ENCODE measurements at places on chromosomes 4 and X.

DNA sequence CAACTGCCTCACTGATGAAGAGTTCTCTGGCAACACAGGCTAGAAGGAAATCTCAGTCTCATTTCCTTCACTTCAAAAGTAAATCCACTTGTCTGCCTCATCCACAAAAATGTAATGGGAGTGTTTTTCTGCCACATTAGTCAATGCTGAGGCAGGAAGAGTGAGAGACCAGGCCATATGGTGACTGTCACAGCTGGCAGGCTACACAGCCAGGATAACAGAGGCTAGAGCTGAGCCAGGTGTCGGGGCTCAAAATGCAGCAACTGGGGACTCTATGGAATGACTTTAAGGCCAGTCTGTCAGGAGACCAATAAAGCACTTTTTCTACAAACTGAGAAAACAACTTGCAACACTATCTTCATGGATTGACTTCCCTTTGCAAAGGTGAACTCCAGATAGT lies 204.2 kb downstream of the GPC3 start:
- no peak for DNase-seq

GRCh38 chr4:138833974-138834373 lies 181.6 kb upstream of the NOCT start:
- no peak for DNase-seq

DNA sequence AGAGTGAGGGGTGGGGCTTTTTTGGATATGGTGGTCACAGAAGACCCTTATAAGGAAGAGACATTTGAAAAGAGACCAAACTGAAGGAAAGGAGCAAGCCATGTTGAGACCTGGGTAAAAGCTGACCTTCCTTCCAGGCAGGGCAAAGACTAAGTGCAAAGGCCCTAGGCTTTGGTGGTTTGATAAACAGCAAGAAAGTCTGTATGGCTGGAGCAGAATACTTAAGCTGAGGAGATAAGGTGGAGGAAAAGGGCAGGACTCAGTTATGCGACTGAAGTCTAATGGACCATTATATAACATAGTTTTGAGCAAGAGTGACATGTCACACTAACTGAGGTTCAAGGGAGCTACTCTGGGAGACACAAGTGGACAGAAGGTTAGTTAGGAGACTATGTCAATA lies 20.0 kb downstream of the SH3RF1 start:
- no peak for DNase-seq

- DNase-seq = no peak
Measured at GRCh38 chrX:67351411-67351810, 192.4 kb upstream of the AR start.

- no peak for DNase-seq
Measured at GRCh38 chr4:183202523-183202922, 103.5 kb downstream of the WWC2 start.

- no peak for DNase-seq
Measured at GRCh38 chr4:78297116-78297800, 240.1 kb downstream of the FRAS1 start.

GRCh38 chr4:32163125-32163524 lies 1443.0 kb downstream of the PCDH7 start:
- DNase-seq = no peak

DNA sequence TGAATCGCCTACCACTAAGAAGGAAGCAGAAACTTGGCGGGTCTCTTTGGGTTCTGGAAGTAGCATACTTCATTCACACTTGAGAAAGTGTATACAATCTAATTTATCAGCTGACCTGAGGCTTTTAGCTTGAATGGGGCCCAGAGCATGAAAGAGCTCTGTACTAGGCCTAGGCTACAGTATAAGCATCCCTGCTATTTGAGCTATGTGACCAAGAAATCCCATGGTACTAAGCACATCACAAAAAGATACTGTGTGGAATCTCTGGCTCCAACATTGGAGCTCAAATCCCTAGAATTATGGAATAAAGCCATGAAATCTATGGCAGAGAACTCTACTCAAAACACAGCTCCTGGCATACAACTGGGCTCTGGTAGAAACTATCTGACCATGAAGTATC lies 43.9 kb upstream of the CCDC149 start:
- no peak for DNase-seq

DNA sequence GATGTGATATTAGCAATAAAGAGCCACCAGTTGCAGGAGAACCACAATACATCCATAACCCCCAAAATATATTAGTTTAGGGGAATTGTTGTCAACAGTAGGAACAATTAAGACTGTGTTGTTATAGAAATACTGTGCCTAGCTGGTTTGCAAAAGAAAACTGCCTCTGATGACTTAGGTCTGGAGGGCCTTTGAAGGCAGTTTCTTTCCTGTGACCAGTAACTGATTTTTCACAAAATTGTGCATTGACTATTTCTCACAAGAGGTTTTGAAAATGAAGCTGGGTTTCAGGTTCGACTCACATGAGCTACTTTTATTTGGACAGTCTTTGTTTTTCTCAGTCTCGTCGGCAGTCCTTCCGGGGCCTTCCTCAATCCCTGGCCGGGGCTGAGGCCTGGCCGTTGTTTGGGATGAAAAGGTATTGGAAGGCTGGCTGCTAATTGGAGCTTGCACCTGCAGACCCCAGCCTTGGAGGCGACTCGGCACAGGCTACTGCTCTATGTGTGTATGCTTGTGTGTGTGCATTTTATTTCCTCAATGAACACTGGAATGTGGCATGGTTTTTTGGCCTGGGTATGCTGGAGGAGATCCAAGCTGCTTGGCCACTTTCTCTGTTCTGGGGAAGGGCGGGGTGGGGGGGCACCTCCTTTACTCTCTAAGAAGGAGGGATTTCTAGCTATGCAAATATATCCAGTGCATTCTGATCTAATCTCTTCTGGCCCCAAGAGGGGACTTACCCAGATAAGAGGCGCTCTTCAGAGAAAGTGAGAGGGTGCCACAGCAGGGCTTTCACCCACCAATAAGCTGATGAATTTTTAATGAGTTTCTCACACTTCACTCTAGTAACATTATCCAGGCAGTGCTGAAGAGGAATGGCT lies 49.5 kb upstream of the LNX1 start:
- no peak for DNase-seq

GRCh38 chr4:189311251-189311650 lies 629.4 kb upstream of the FRG1 start:
- no peak for DNase-seq

- peak; percentile 55 for DNase-seq
Measured at GRCh38 chrX:64205735-64206501, 410 bp upstream of the AMER1 start.

- DNase-seq = no peak
Measured at GRCh38 chrX:150857453-150857852, 41.0 kb downstream of the CD99L2 start.

DNA sequence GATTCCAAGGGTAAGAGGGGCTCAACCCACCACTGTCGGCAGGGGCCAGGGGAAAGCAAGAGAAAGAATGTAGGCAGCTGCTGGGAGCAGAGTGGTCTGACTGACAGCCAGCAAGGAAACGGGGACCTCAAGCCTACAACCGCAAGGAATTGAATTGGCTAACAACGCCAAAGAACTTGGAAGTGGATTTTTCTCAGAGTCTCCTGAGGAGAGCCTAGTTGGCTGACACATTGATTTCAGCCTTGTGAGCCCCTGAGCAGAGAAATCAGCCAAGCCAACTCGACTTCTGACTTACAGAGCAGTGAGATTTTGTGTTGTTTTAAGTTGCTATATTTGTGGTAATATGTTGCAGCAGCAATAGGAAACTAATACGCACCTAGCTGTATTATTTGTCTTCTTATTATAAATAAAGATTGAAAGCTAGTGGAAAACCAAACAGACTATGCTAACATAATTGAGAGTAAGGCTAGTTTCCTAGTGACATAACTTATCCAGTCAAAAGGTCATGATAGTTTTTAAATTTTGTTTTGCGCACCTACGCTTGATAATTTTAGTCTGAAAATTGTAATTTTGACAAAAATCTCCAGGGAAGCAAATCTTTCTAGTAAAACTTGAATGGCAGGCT lies 145.8 kb upstream of the HCCS start:
- no peak for DNase-seq

DNA sequence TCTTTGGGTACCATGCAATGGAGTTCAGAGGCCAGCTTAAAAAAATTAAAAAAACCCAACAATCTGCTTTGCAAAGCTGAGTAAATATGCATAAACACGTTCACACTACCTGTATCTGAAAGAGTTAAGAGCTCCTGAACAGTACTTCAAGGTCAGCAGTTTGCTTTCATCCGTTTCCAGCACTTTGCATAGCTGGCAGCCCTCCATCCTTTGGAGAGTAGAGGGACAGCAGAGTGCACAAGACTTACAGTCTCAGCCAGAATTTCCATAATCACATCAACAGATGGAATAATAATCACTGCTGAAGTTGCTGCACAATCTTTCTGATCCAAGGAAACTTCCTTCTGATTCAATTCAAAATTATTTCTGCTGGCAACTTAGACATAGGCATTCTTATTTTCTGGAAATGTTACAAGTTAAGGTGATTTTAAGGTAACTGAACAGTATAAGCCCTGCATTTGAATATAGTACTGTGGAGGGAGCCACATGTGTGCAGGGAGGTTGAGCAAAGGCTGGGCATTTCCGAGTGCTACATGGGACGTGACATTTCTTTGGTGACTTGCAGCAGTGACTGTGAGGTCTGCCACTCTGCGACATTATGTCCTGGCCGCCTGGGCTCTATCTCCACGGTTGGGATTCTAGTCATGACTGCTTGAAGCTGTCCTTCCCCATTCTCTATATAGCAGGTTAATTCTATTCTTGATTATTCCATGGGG lies 73.5 kb upstream of the EMCN start:
- no peak for DNase-seq

- DNase-seq = no peak
Measured at GRCh38 chr4:40630335-40631021, 814 bp upstream of the RBM47 start.

GRCh38 chrX:45347877-45348276 lies 147.2 kb upstream of the DIPK2B start:
- DNase-seq = no peak

DNA sequence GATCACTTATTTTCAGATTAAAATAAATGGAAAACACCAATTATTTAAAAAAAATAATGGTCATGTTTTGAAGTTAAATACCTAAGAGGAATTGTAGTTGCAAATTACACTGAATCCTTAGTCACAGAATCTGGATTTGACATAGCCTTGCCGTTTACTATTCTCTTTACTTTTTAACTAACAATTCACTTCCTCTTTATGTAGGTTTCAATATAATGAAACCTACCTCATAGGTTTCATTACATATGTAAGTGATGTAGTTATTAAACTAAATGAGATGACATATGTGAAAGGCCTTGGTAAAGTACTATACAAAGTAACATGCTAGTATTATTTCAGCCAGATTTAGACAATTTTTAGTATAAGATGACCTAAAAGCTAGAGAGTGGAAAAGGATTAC lies 6.5 kb downstream of the SPP1 start:
- no peak for DNase-seq

Data from NCI-H2081 treated with DMSO at 0.1 percent for 48 hours (cell line).